ENCODE measurements at places on chromosomes 7 and 10.
A peak's percentile ranks its signal among the peaks of the same experiment; 100 is the strongest.

GRCh38 chr10:4230036-4230435 is 445.0 kb upstream of the KLF6 start:
- no peak for DNase-seq

DNA sequence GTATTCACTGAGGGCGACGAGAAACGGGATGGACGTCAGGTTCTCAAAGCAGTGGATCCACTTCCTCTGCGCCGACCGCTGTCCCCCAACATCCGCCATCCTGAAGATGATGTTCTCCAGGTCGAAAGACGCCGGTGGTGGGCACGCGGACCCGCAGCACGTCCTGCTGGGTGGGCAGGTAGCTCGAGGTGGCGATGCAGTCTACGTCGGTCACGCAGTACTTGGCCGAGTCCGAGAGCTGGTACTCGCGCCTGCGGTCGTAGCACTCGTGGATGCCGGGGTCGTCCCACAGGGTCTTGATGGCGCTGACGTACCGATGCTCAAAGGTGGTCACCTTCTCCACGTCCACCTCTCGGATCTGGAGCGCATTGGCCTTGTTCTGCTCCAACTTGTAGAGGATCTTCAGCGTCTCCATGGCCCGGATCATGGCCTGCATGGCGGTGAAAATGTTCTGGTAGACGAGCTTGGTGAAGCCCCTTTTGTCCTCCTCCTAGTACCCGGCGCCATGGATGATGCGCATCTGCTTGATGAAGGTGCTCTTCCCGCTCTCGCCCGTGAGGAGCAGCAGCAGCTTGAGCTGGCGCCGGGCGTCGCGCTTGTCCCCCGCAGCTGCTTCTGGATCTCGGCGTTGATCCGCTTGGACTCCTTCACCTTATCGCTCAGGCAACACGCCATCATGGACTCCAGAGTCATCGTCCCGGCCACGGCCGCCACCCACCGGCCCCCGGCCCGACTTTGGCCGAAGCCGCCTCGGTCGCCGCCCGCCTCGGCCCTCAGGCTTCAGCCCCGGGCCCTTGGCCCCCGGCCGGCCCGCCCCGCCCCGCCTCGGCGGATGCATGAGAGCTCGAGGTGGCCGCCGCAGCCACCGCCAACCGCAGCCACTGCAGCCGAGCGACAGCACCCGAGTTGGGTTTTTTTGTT is 122.9 kb upstream of the KCTD7 start:
- DNase-seq, result peak; percentile 19

DNA sequence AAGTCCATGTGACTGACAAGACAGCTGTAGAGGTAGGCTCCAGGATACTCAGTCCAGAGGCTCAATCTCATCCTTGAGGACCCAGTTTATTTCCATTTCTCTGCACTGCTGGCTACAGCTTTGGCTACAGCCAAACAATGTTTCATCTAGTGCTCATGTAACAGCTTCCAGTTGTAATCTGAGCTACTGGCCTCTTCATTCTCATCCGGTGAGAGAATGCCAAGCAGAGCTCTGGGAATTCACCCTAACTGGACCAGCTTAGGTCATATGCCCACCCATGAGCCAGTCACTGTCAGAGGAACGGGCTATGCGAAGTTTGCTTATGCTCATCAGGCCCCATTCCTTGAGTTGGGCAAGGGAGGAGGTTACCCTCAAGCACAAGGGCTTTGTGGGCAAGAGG is 192.9 kb downstream of the EVX1 start:
- no peak for DNase-seq

- no peak for DNase-seq
These were observed 39.5 kb upstream of the GJD4 start for GRCh38 chr10:35565602-35566081.

DNA sequence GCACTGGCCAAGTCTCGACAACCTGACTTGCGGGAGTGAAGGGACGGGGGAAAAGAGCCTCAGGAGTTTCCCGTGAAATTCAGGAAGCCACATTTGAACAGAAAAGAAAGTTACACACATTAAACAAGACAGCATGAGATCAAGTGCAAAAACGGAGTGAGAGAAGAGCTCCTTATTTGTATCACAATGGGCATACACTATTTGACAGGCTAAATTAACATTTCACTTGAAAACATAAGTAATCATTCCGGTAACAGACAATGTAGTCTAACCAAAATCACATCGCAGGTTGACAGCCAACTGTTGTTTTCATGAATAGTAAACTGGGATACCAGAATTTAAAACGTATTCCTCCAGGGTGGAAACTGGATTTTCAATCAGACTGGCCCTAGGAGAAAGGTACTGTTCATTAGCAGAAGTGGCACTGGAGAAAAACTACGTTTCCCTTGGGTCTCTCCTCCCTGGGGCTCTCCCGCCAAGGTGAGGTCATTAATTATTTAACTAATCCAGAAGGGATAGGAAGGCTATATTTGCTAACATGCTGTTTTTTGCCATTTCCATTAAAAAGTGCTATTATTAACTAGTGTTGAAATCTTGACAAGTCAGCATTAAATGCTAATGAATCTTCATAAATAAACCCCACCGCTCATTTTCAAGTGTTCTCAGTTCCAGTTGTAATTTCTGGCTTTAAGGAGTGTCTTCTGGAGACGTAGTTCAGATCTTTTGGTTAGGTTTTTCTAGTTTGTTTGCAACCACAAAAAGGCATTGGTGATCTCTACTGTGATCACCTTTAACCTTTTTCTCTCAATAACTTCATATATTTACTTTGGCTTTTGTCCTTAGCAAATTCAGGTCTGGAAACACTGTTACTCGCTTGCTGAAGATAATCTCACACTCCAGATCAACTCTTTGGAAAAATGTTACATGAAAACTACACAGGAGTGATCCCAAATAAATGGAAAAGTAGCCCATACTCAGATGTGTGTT is 25.1 kb downstream of the RHEB start:
- DNase-seq, result no peak

GRCh38 chr10:79259834-79260233 is 87.4 kb upstream of the PPIF start:
- no peak for DNase-seq

- DNase-seq, result no peak
These were observed 77.9 kb downstream of the INSIG1 start for GRCh38 chr7:155375337-155376277.

- DNase-seq, result no peak
These were observed 105.1 kb upstream of the TCF7L2 start for GRCh38 chr10:112844681-112845544.

GRCh38 chr10:128738386-128738915 is 612.2 kb upstream of the MKI67 start:
- no peak for DNase-seq

- no peak for DNase-seq
These were observed 39.6 kb downstream of the TET1 start for GRCh38 chr10:68599771-68600040.

DNA sequence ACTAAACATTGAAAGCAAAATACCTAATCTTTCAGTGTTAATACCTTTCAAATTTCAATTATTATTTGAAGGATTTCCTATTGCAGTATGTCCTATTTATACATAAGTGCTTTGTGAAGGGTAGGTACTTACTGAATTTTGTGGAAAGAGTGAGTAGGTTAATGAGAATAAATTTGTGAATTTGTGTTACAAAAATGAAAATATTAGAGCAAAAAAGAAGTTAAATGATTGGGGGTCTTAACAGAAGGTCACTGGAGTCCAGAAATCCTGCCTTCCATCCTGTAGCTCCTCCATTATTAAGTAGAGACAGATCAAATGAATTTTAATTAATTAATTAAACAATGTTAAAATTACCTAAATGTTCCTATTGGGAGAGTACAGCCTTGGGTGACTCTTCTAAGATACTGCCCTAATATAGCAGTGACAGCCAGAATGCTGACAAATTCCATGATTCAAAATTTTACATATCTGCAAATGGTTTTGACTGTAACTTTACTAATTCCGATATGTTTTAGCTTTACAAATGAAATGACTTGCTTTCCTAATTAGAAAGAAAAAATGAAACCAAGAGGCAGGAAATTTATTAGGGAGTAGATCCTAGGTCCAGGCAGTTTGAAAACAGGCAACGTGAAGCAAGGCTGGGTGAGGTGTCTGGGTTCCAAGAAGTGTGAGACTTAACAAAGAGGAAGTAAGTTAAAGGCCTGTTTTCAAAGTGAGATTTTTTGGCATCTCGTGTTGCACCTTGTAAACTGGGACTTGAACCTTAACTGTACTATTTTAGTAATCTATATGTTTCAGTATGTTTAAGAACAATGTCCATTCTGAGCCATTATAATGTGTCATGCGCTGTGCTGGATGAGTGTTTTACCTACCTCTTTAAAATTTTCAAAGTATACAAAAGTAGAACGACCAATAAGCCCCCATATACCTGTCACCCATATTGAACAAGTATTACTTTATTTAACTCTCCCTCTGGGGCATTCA is 1.5 kb downstream of the PIK3CG start:
- no peak for DNase-seq

GRCh38 chr7:1446620-1447032 is 12.6 kb downstream of the MICALL2 start:
- DNase-seq, result no peak

DNA sequence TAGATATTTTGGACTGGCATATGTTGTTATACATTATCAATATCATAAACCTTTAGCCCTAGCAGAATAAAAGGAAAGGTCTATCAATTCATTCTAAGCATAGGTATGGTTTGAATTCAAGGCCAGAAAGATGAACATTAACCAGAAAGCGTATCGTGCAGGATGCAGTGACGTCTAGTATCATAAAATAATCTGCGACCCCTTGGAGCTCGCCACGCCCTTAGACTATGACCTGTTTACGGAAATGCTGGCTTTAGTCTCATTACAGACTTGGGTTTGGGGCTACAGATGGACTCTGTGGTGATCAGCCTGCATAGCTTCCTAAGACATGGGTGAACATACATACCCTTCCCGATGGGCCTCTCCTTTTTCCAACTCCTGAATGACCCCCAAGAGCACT is 21.5 kb downstream of the INSYN2A start:
- no peak for DNase-seq

GRCh38 chr10:36446881-36447280 is 678.5 kb upstream of the ANKRD30A start:
- DNase-seq, result no peak

DNA sequence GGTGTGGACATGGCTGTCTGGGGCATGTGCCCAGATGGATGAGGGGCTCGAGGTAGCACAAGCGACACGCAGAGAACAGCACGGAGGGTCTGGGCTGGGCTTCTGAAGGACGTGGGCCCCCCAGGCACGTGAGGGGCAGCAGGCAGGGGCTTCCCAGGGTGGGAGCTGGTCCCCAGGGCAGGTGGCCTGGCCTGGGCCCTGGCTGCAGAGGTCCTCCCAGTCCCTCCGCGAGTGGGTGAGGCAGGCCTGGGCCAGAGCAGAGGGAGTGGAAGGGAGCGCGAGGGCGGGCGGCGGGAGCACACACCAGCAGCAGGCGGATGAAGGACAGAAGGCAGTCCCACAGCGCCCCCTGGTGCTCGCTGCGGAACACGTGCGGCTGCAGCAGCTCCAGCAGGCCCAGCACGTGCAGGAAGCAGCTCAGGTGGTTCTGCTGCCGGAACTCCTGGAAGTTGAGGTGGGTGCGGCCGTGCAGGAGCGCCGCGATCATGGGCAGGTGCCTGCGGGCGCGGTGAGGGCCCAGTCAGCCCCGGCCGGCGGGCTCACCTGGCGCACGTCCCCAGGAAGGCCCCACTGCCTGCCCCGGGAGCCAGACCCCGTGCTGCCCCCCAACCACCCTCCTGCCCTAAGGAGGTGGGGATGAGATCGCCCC is 14.7 kb upstream of the MICALL2 start:
- DNase-seq, result peak; percentile 77

DNA sequence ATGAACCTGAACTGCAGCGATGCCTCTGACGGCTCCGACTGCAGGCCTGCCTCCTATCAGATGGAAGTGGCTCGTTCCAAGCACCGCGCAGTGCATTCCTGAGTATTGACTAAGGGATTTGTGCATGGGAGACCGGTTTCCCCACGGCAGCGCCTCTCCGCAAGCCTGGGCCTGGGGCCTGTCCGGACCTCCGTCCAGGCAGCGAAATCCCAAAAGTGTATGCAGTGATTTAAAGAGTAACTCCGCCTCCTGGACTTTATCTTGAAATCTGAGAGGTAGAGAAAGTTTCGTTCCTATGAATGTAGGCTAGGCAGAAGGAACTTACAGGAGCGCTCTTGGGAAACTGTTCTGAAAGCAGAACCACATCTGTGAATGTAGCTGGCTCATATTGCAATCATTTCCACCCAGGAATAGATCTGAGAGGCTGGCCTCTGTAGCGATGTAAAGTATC is 106.2 kb upstream of the CELF2 start:
- DNase-seq, result no peak

DNA sequence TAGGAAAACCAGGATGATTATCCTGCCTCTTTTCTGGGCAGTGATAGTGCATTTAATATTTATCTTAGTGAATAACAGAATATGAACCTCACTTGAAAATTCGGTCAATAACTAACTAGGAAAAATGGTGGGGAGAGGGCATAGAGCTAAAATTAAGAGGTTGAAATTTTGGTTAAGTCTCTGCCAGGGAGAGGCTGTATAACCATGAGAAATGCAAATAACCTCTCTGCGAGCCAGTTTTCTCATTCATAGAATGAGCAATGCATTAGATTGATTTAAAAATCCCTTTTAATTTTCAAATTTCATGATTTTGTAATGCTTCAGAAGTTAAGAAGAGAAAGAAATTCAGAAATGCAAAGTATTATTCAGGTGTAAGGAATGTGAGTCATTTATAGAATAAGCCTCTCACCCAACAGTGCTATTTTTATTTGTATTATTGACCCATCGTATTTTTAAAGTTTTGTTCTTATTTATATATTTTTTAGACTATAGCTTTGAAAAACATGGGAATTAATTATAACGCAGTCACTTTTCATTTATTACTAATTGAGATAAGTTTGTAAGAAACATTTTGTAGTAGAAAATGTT is 104.7 kb downstream of the PHF14 start:
- DNase-seq, result no peak

DNA sequence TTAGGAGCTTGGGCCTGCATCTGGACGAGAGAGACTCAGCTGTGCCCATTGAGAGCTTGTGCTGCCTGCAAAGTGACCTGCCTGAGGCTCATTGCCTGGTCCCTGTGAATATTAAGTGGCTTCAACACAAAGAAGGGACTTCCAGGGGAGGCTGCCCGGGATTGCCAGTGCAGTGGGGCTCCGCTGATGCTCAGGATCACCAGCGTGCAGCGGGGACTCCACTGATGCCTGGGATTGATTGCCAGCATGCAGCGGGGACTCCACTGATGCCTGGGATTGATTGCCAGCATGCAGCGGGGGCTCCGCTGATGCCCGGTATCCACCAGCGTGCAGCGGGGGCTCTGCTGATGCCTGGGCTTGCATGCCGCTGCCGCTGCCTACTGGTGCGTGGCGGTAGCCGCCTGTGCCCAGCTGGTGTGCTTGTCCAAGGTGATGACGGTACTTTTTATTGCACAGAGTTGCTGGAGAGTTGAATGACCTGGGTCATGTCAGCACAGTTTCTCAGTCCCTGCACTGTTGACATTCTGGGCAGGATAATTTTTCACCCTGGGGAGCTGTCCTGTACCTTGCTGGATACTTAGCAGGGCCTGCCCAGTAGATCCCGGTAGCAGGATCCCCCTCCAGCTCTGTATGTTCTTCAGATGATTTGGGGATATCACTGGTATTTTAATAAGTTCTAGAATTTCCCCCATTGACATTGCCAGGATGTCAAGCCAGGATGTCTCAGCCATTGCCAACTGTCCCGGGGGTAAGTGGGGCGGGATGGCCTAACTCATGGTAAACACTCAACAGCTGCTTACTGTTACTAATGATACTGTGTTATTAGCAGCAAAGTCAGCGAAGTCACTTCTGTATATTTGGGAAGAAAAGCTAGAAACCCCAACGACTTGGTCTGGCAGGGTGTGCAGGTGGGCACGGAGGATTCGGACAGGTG is 13.0 kb downstream of the DOCK1 start:
- DNase-seq, result no peak
